ENCODE measurements at places on chromosomes 1 and 21. TPM values are rescaled to one million over a fixed set of nuclear protein-coding genes. Genes with fewer than 3 reads are reported as not detected.

PGLYRP4 gene
- 0.20 TPM for total RNA-seq

DNA sequence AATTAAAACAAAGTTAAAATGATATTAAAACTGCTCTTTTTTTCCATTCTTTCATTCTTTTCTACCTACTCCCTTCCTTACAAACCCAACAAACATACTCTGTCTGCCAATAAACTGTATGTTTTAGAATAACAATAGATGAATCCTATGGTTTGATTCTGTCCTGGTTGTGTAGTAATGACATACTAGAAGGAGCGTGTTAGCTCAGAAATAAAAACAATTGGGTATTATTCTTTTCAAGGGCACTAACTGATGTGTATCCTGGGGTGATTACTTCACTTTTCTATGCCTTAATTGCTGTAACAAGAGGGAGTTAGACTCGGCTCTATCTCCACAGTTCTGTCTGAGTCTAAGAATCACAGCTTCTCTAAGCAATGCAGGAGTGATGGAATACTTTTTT lies 194.4 kb downstream of the GIPC2 start:
- no peak for DNase-seq

DNA sequence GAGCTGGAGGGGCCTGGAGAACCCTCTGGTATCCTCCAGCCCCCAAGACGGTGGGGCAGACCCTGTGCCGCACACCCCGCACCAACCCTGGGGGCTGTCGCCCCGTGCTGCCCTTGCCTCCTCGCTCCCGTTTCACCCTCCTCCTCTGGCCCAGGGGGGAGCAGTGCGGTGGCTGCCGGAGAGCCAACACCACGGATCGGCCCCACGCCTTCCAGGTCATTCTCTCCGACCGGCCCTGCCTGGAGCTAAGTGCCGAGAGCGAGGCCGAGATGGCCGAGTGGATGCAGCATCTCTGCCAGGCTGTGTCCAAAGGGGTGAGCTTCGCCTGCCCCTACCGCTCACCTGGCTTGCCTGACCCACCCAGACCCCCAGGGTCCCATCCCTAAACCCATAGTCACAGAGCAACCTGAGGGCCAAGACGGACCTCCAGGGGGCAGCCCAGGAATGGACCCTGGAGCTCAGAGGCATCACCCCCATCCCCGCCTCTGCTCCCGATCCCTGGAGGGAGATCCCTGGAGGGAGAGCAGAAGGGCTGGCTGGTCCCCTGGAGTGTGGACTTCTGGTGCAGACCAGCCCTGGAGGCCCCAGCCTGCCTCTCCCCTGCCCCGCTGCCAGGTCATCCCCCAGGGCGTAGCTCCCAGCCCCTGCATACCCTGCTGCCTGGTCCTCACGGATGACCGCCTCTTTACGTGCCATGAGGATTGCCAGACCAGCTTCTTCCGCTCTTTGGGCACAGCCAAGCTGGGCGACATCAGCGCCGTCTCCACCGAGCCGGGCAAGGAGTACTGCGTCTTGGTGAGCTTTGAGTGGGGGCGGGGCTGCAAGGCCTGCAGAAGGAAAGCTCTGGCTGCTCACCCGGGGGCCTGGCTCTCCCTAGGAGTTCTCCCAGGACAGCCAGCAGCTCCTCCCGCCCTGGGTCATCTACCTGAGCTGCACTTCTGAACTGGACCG lies 4.0 kb upstream of the SLC25A34 start:
- DNase-seq = no peak

GRCh38 chr1:236282425-236282716 lies 613 bp upstream of the ERO1B start:
- DNase-seq = no peak

DNA sequence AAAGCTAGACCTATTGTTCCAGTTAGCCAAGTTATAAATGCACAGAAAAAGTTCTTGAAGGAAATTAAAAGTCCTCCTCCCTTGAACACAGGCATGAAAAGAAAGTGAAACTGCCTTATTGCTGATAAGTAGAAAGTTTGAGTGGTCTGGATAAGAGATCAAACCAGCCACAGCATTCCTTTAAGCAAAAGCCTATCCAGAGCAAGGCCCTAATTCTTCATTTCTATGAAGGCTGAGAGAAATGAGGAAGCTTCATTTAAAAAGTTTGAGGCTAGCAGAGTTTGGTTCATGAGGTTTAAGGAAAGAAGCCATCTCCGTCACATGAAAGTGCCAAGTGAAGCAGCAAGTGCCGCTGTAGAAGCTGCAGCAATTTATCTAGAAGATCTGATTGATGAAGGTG lies 2.7 kb upstream of the SSX2IP start:
- DNase-seq = no peak

- DNase-seq = no peak
Observed at GRCh38 chr1:207883660-207884250, 27.2 kb downstream of the CD34 start.

OLFML2B gene
- not detected for total RNA-seq

HSD3B2 gene
- not detected for total RNA-seq

GRCh38 chr1:145936247-145936646 lies 9.0 kb upstream of the RBM8A start:
- DNase-seq = no peak

- DNase-seq = no peak
Observed at GRCh38 chr1:170670802-170671628, 7.1 kb downstream of the PRRX1 start.

DNA sequence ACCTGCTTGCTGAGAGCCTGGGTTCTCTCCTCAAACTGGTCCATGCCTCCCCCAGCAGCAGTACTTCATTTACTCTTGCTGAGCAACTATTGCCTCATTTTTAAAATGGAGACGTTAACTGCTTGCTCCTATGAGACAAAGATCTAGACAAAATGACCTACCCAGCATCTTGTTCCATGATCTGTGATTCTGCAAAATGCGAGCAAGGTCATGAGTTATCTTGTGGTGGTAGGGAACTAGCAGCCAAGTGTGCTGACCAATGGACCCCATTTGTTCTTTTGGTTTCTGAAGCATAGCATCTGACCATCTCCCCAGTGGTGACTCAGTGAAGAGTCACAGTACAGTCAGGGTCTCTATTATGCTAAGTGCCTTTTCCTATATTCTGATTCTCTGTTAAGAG lies 40.4 kb downstream of the TBX15 start:
- DNase-seq = no peak
